Left lung (tissue), 14 donors: ENCODE measurements at places on chromosomes 7 and 10. TPM values are rescaled to one million over a fixed set of nuclear protein-coding genes. Genes with fewer than 3 reads are reported as not detected.

GRCh38 chr7:7519056-7519455, 16.6 kb downstream of the COL28A1 start:
- no peaks in the 10 kb centered on the region for H3K36me3 ChIP-seq
- no peak for DNase-seq
- H3K4me3 ChIP-seq: no peak overlapping the region

DNA sequence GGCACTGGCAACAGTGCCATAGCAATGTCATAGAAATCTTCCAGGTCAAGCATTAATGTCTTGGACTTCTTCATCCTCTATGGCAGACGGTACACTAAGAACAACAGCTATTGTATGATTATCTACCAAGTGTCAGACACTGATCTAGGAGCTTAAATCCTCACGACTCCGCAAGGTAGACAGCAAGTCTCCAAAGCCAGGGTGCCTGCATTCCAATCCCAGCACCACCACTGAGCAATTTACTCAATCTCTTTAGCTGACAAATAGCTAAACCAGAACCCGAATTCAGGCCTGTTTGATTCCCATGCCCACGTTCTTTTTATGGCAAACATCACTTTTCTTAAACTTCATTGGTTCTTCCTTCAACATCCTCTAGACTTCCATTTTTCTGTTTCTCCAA, 31.8 kb downstream of the DNMBP start:
- no peak overlapping the region for H3K4me3 ChIP-seq
- no peak for DNase-seq
- H3K36me3 ChIP-seq: no peaks in the 10 kb centered on the region
- H3K27ac ChIP-seq: peak overlapping the region; percentile 50

Gene EBF3
- total RNA-seq: not detected

- H3K4me3 ChIP-seq: no peak overlapping the region
- no peak overlapping the region for H3K27ac ChIP-seq
- DNase-seq: no peak
- H3K27me3 ChIP-seq: no peaks in the 10 kb centered on the region
- H3K36me3 ChIP-seq: no peaks in the 10 kb centered on the region
Measured at GRCh38 chr7:127815631-127816145, 163.7 kb downstream of the SND1 start.

- H3K4me1 ChIP-seq: no peaks in the 10 kb centered on the region
- H3K36me3 ChIP-seq: no peaks in the 10 kb centered on the region
- no peak overlapping the region for H3K27ac ChIP-seq
- no peaks in the 10 kb centered on the region for H3K27me3 ChIP-seq
- no peak for DNase-seq
Measured at GRCh38 chr7:144826208-144826607, 9.6 kb downstream of the TPK1 start.

DNA sequence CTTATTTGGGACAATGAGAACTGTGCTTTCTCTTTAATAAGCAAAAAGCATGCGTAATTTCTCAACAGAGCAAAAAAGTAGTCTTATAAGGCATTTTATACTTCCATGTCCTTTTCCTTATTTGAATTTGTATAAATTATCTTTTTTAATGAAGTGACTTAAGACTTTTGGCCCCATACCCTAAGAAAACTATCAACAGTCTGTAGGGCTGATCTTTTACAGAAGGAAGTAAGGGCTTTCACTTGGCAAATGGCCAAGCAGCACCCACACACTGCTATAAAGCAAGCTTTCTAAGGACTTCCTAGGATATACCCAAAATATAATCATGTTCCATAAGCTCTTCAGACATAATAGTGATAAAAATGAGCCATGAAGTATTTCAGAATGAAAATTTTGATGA, 3.4 kb downstream of the CRPPA start:
- DNase-seq: peak; percentile 35
- H3K4me1 ChIP-seq: peaks cover 7% of the 10 kb centered on the region
- H3K27me3 ChIP-seq: no peaks in the 10 kb centered on the region
- H3K4me3 ChIP-seq: no peak overlapping the region

Gene TSPAN12
- total RNA-seq: 48.8 TPM

- peak overlapping the region; percentile 94 for H3K27ac ChIP-seq
- peak overlapping the region; percentile 85 for H3K4me3 ChIP-seq
- DNase-seq: no peak
- H3K36me3 ChIP-seq: no peaks in the 10 kb centered on the region
- peaks cover 39% of the 10 kb centered on the region for H3K4me1 ChIP-seq
Measured at GRCh38 chr7:16644157-16644556, 1.4 kb downstream of the ANKMY2 start.

GRCh38 chr7:20532890-20533289, 82.6 kb upstream of the ABCB5 start:
- DNase-seq: no peak
- no peak overlapping the region for H3K4me3 ChIP-seq
- no peaks in the 10 kb centered on the region for H3K36me3 ChIP-seq
- no peak overlapping the region for H3K27ac ChIP-seq
- H3K27me3 ChIP-seq: no peaks in the 10 kb centered on the region

DNA sequence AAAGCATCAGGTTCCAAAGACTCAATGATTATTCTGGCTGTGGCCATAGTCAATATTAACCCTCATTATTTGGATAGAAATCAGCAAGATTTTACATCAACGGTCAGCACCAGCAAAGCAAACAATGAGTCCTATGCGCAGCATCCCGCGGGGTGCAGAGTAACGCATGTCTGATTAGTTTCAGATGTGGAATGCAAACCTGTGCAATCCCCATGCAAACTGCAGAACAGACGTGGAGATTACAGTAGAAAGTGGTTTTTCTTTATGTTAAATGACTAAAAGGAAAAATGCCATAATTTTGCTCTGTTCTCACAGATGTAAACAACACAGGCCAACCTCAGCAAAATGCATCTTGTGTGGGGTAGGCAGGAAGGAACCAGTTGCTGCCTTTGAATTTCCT, 258.1 kb upstream of the GRB10 start:
- no peaks in the 10 kb centered on the region for H3K4me1 ChIP-seq
- H3K4me3 ChIP-seq: no peak overlapping the region
- DNase-seq: no peak
- no peak overlapping the region for H3K27ac ChIP-seq
- H3K27me3 ChIP-seq: no peaks in the 10 kb centered on the region
- no peaks in the 10 kb centered on the region for H3K36me3 ChIP-seq

GRCh38 chr10:114009281-114009996, 34.2 kb upstream of the ADRB1 start:
- DNase-seq: no peak
- no peak overlapping the region for H3K4me3 ChIP-seq
- no peaks in the 10 kb centered on the region for H3K36me3 ChIP-seq
- no peaks in the 10 kb centered on the region for H3K4me1 ChIP-seq
- H3K27ac ChIP-seq: no peak overlapping the region

DNA sequence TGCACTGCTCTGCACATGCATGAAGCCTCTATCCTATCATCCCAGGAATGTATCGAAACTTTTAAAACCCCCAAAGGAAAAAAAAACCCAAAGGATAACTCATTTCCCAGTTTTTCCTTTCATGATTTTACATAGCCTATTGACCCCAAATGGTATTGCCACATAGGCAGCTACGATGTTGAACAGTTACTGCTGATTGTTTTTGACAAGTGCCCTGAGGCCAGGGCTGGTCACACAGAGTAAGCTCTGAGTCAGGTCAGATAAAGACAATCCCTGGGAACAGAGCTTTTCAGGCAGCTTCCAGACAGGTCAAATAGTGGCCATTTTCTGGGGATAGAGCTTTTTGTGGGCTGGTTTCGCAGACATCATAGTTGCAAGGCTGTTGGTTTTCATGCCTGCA, 52.1 kb downstream of the MYL10 start:
- H3K36me3 ChIP-seq: no peaks in the 10 kb centered on the region
- no peak overlapping the region for H3K4me3 ChIP-seq
- H3K27ac ChIP-seq: no peak overlapping the region

- H3K27me3 ChIP-seq: no peaks in the 10 kb centered on the region
- H3K27ac ChIP-seq: peak overlapping the region; percentile 5
- no peak overlapping the region for H3K4me3 ChIP-seq
Measured at GRCh38 chr10:15856328-15857015, 3.8 kb downstream of the MINDY3 start.

Gene LBX1
- 0.18 TPM for total RNA-seq

DNA sequence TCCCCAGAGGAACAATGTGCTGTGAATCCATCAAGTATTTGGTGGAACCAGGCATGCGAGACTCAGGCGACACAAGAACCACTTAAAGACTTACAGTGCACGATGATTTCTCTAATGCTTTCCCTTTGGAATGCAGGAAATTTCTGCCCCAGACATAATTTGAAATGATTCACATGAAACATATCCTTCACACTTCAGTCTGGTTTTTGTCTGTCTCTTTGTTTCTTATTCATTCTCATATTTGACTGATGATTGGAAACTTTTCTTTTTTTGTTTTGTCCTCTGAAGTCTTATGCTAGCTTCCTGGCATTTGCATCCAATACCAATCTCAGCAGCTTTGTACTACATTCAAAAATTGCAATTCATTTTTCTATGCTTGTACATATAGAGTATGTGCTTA, 502.8 kb downstream of the PHTF2 start:
- H3K27ac ChIP-seq: no peak overlapping the region
- no peaks in the 10 kb centered on the region for H3K4me1 ChIP-seq
- DNase-seq: no peak
- H3K27me3 ChIP-seq: no peaks in the 10 kb centered on the region

Gene STARD3NL
- total RNA-seq: 53.4 TPM

Gene ATOH7
- not detected for total RNA-seq

- peak; percentile 19 for DNase-seq
- H3K36me3 ChIP-seq: no peaks in the 10 kb centered on the region
- no peak overlapping the region for H3K27ac ChIP-seq
- H3K27me3 ChIP-seq: no peaks in the 10 kb centered on the region
- no peak overlapping the region for H3K4me3 ChIP-seq
- H3K4me1 ChIP-seq: no peaks in the 10 kb centered on the region
Measured at GRCh38 chr7:152735443-152736004, 24.0 kb upstream of the ACTR3B start.

Gene PNLIP
- total RNA-seq: not detected

DNA sequence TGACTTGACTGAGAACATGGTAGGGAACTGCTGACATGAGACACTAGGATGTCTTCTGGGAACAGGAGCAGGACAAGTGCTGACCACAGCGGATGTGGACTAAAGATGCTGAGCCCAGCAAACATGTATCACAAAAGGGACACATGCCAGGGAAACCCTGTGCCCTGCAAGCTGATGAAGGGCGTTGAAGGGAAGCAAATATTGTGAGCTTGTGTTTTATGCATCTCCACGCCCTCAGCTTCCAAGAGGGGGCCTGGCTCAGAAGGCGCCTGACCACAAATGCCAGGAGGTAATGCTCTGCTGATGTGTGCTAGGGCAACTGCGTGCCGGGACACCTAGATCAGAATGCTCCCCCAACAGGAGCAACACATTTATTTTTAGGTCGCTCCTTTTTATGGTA, 207.3 kb downstream of the CXCL12 start:
- H3K4me3 ChIP-seq: no peak overlapping the region
- H3K4me1 ChIP-seq: no peaks in the 10 kb centered on the region
- H3K27me3 ChIP-seq: no peaks in the 10 kb centered on the region
- no peak overlapping the region for H3K27ac ChIP-seq
- DNase-seq: no peak
- H3K36me3 ChIP-seq: no peaks in the 10 kb centered on the region

Gene GCK
- 0.34 TPM for total RNA-seq

- DNase-seq: no peak
- no peak overlapping the region for H3K27ac ChIP-seq
- H3K4me1 ChIP-seq: peaks cover 6% of the 10 kb centered on the region
- no peak overlapping the region for H3K4me3 ChIP-seq
Measured at GRCh38 chr7:120740348-120740747, 117.6 kb downstream of the TSPAN12 start.

GRCh38 chr10:124705381-124705740, 38.8 kb downstream of the FAM53B start:
- peak overlapping the region; percentile 90 for H3K27ac ChIP-seq
- H3K4me3 ChIP-seq: no peak overlapping the region
- peaks cover 70% of the 10 kb centered on the region for H3K4me1 ChIP-seq
- H3K36me3 ChIP-seq: peaks cover 31% of the 10 kb centered on the region
- DNase-seq: no peak

Gene HOXA13
- not detected for total RNA-seq

Gene FLNC
- 23.7 TPM for total RNA-seq

DNA sequence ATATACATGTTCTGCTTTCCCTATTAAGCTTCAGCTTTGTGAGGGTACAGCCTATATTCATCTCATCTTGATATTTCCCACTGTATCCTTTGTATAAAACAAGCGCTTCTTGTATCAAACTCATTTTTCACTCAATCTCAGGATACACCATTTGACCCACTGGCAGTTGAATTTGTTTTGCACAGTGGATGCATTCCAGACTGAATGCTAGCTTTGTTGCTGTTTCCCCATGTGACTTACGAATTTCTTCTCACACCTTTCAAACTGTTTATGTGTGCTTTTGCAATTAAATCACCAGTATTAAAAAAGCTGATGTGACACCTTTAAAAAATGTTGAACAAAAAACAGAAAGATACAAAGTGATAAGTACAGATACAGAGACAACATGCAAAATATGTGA, 180.9 kb downstream of the ZNF438 start:
- DNase-seq: no peak
- peaks cover 15% of the 10 kb centered on the region for H3K4me1 ChIP-seq
- H3K36me3 ChIP-seq: no peaks in the 10 kb centered on the region
- H3K4me3 ChIP-seq: no peak overlapping the region
- no peak overlapping the region for H3K27ac ChIP-seq
- H3K27me3 ChIP-seq: no peaks in the 10 kb centered on the region

DNA sequence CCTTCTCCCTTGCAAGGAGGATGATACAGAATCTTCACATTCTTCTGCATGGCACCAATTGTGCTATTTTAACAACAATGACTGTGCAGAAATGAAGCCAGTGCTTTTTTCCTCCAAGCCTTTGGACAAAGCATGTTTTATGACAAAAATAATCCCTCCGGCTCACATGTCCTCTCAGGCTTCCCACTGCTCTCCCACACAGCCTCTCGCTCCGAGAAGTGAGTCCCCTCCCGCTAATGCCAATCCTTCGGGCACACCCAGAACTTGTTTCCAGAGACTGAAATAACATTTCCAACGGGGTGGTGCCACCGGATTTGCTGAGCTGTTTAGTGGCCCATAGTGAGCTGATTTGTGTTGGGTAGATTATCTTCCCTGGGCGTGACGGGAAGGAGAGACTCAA, 35.8 kb downstream of the RBM17 start:
- no peaks in the 10 kb centered on the region for H3K27me3 ChIP-seq
- no peaks in the 10 kb centered on the region for H3K36me3 ChIP-seq
- H3K4me3 ChIP-seq: no peak overlapping the region

DNA sequence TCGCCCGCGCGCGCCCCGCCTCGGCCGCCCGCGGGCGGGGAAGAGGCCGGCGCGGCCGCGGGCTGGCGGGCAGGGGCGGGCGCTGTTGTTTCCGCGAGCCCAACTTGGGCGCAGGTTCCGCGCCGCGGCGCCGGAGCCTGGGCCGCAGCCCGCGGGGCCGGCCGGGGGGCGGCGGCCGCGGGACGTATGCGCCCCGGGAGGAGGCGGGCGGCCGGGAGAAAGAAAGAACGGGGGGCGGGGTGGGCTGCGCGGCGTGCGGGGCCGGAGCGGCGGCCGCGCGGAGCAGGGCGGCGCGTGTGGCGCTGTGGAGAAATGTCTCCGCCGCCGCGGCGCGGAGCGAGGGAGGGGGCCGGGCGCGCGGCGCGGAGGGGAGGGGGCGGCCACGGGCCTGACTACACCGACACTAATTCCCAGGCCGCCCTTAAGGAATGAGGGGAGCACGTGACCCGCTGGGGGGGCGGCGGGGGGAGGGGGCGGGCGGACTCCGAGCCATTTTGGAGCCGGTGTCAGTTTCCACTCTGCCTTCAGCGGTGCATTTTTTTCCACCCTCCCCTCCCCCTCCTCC, at the start of gene BMI1:
TSS of gene BMI1 (plus strand) at position 509 of the 565 bp plus-strand sequence. CDS start 5,351 bp downstream, outside the sequence.
- peak within 1 kb of the TSS; percentile 84 for H3K4me3 ChIP-seq
- DNase-seq: peak; percentile 82
- peak within 1 kb of the TSS; percentile 90 for H3K27ac ChIP-seq
- H3K4me1 ChIP-seq: peaks cover 25% of the 10 kb centered on the region
- peaks cover 37% of the 10 kb centered on the region for H3K27me3 ChIP-seq
